ENCODE measurements at places on chromosomes 6 and 20.

- DNase-seq, result no peak
Measured at GRCh38 chr6:143936347-143936746, 71.7 kb downstream of the PLAGL1 start.

DNA sequence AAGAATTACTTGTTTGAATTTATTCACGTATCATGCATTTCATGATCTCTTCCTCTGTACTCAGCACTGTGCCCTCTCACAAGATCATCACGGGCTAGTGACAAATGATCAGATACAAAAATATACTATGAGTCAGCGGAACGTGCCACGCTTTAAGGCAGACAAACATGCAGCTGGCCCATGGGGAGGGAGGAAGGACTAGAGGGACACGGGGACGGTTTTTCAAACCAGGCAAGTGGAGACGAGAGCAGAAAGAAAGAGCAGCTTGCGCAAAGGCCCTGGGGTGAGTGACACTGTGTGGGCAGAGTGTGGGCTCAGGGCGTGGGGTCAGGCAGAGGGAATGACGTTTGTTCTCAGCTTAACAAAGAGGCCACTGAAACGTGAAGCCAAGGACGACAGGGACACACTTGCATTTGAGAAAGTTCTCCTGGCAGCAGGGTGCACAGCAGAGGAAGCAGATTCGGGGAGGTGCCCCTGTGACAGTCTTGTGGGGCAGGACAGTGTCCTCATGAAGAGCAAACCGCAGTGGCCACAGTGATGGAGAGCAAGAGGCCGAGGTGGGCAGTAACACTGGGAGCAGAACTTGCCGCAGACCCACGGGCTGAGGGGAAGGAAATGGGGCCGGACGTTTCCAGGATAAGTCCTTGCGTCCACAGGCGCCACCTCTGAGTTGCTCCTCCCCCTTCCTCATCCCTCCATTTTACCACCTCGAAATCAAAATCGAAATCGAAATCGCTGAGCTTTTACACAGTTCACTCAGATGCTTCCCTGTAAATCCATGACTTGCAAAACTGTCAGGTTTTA is 6.9 kb upstream of the RPS6KA2 start:
- DNase-seq, result no peak

GRCh38 chr6:5112066-5112799 is 27.1 kb downstream of the PPP1R3G start:
- no peak for DNase-seq

- DNase-seq, result no peak
Measured at GRCh38 chr6:31908791-31909190, 6.9 kb upstream of the ZBTB12 start.

DNA sequence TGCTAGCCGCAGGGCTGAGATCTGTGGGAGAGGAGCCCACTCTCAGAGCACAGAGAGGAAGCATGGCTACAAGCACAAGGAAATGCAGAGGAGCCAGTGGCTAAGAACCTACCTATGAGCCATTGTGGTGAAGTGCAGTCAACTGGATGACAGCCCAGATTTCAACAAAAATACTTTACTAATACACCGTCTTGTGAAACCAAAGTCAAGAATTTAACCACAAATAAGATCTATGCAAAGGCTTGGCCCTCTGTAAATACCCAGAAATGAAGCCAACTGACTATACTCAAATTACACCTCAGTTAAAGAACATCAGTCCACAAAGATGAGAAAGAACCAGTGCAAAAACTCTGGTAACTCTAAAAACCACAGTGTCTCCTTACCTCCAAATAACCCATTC is 40.1 kb upstream of the PTCHD4 start:
- no peak for DNase-seq

DNA sequence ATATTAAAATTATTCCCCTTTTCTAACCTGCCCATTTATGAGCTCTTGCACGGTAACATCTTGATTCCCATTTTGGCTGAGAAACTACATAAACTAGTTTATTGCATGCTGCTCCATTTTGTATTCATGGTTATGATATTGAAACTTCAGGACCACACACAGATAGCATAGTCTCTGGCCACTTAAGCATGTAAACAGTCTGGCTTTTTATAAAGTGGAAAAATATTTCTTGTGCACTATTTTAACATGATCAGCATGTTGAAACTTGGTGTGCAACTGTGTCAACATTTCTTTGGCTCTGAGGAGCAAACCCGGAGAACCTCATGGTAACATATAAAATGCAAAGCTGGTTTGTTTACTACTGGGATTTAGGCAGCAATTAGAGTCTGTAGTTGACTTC is 70.7 kb downstream of the SLX4IP start:
- no peak for DNase-seq

- DNase-seq, result no peak
Measured at GRCh38 chr6:5446362-5447075, 185.2 kb downstream of the FARS2 start.

- no peak for DNase-seq
Measured at GRCh38 chr6:111250791-111251354, 163.6 kb downstream of the SLC16A10 start.

GRCh38 chr20:13098720-13099355 is 90.1 kb downstream of the SPTLC3 start:
- no peak for DNase-seq

DNA sequence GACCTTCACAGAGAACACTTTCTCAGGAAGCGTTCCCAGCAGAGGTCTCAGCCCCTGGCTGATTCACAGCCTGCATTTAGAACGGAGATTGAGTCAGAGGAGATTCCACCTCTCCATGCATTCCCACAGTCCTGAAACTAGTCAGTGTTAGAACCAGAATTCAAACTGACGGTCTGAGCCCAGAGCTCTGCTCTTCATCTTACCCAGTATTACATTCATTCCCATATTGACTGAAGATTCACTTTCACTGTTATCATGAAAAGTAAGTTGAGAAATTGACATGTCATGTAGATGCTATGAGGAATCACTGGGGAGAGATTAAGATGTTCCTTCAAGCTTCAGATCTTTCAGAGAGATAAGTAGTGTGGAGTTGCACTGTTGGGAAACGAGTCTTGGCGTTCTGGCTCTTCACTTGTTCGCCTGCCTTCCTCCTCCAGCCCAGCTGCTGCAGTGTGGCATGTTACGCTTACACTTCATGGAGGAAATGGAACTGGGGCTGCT is 28.3 kb downstream of the MAS1 start:
- DNase-seq, result no peak

DNA sequence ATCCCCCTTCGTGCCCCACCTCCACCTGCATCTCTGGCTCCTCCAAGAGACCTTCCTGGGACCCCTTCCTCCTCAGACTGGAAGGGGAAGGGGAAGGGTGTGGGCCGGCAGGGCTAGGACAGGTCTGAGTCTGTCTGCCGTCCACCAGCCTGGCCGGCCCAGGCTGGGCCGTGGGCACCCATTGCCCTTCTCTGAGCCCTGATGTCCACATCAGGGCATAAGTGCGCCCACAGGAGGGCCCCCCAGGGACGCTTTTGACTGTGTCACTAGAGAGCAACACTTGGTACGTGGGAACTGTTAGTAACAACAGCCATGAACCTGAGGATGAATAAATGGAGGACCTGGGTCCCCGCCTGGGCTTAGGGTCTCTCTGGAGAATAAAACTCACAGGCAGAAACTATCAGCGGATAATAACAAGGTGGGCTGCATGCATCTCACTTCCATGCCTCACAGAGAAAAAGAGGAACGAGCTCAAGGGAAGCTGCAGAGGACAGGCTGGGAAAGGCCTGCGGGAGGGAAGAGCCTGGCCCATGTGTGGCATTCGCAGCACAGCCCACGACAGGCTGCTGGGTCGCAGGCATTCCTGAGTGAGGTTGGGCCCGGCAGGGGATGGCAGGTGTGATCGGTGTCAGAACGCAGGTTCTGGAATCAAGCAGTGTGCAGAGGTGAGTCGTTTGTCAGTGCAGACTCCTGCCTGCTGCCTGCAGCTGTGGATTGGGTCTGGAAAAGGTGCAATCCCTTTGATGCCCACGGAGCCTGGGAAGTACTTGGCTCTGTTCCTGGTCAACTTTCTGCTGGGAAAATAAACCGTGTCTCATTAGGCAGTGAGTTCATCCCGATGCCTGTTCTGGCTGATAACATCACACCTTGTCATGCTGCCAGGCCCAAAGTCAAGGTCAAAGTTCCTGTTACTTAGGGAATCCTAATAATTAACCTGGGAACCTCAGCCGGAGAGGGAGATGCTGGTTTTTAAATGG is 60.9 kb downstream of the BCAS4 start:
- DNase-seq, result no peak

GRCh38 chr6:119296036-119297035 is 53.2 kb downstream of the MAN1A1 start:
- no peak for DNase-seq

- no peak for DNase-seq
Measured at GRCh38 chr6:14584450-14584849, 466.9 kb downstream of the CD83 start.

DNA sequence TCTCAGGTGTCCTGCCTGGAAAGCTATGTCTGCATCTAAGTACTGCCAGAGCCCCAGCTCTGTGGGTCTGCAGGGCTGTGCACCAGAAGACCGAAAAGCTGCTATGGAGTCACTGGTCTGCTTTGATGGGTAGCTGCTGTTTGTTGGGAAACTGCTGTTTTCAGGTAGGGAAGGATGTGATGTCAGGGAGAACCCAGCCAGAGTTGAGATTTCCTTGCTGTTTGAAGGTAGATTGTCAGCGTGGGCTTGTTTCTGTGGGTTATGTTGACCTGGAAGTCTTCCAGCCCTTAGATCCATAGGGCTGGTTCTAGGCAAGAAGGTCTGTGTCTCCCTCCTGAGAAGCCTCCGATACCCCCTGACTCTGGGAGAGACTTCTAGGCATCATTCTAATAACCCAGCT is 12.2 kb upstream of the SHLD1 start:
- no peak for DNase-seq

GRCh38 chr20:24782301-24782700 is 166.8 kb upstream of the CST7 start:
- DNase-seq, result no peak

DNA sequence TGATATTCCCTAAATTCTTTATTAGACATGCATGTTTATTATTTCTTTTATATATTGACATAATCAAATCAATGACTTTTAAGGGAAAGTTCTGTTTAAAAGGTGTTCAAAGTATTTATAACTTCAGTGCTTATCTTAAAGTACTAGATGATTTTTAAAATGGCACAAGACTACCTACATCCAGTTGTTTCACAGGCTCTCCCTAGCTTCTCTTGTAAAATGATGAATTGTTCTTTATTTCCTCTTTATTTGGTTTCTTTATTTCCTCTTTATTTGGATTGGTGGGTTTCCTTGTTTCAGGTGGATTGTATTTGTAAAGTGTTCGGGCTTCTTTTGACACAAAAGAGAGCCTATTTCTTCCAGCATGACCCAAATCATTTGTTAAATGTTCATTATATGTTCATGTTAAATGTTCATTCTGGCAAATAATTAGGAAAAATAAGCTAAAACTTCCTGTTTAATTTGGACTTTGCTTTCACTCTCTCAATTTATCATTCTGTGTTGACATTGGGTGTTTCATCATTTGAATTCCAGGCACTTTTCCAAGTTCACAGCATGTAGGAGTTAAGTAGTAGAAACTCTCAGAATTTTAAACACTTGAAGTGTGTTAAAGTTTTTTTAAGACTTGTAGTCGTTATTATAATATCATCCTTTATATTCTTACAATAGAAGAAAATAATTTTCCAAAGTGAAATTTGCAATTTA is 24.6 kb downstream of the MLIP start:
- DNase-seq, result no peak

DNA sequence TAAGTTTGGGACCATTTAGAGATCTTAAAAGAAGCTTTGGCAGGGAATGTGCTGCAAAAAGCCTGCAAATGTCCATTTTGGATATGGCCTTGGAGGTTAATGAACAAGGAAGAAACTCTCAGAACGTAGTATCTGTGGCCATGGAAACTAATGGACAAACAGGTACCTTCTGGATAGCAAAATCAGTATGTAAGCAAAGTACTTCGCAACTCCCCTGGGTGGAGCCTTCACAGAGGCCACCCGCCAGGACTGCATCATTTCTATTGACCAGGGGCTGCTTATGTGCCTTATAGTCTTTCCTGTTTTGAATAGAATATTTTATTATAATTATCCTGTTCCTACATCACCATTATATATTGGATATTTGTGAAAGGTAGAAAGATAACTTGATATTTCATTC is 510.8 kb upstream of the SYNCRIP start:
- no peak for DNase-seq

- DNase-seq, result no peak
Measured at GRCh38 chr20:36584018-36584481, 10.7 kb downstream of the TGIF2 start.

DNA sequence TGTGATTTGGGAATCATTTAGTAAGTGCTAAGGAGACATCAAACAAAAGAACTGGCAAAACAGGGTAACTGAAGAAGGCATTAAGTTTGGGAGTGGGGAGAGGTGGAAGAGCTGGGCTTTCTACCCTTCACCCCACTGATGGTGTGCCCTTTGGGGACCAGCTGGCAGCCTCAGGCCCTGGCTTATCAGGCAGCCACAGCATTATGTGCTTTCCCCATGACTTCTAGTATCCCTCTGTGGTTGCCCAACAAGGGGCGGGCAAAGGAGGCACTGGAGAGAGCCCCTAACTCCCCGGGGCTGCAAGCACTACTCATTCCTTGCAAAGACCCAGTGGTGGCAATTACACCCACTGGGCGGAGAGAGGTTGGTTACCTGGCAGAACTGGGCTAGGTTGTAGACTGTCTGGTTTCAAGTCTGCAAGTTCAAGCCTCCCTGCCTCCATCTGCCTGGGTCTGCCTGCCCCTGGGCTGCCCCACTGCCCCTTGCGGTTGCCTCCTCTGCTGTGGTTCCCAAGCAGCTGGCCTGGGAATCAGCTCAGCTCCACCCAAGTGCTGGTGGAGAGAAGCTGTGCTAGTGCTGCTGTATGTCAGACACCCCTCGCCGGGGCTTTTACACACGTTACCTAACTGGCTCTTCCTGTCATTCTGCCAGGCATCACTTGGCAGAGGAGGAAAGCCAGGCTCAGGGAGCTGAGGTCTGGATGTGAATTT is 29.9 kb downstream of the KCNK5 start:
- DNase-seq, result no peak

DNA sequence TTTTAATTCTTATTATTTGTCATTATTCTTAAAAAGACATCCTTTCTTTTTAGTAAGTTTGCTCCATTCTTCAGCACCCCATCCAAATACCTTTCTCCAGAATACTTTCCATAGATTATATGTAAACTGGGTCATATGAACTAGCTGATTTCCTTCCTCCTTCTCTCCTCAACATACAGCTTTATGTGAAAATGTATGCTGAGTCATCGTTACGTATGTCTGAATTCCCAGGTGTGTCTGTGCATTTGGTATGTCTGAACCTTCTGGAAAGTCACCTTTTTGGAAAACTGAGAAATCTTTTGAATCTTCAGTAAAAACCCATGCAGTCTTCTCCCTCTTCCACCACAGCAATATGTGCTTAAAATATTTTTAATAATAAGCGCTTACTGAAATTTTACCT is 264.5 kb downstream of the EYA4 start:
- DNase-seq, result no peak

Data from activated CD8-positive, alpha-beta memory T cell treated with anti-CD3 and anti-CD28 coated beads, Interleukin-2, amount 50 U/mL, for 4 hours (primary cell).